ENCODE measurements at places on chromosomes 5 and 9.

DNA sequence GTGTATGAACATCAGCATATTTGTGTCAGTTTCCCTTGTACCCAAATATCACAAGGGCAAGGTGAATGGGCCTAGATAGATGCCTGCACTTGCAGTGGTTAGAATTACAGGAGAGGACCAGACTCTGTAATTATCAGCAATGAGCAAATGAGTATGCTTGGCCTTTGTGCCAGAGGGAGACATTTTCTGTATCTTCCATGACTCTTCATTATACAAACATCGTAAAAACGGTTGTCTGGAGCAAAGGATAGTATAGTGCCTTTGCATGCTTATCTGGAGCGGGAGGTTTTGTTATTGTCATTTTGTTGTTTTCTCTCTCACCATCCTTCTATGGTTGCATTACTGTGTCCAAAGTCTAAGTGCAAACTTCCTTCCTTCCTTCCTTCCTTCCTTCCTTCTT is 1568.5 kb upstream of the NUDT12 start:
- no peak for DNase-seq

DNA sequence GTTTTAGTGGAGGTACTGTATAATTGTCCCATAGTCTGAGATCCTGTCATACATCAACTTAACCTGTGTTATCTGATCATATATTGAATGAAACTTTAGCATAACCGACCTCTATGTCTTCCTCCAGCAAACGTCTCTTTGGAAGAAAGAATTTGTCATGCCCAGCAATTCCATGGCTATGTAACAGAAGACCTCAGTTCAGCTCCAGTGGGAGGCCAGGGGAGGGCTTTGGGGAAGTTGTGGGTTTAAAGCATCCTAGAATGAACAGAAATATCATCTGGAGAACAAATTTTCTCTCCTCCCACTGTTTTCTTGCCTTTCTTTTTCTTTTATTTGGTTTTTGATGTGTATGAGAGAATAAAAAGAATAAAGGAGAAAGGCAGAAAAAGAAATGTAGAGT is 164.5 kb downstream of the GAS1 start:
- no peak for DNase-seq

DNA sequence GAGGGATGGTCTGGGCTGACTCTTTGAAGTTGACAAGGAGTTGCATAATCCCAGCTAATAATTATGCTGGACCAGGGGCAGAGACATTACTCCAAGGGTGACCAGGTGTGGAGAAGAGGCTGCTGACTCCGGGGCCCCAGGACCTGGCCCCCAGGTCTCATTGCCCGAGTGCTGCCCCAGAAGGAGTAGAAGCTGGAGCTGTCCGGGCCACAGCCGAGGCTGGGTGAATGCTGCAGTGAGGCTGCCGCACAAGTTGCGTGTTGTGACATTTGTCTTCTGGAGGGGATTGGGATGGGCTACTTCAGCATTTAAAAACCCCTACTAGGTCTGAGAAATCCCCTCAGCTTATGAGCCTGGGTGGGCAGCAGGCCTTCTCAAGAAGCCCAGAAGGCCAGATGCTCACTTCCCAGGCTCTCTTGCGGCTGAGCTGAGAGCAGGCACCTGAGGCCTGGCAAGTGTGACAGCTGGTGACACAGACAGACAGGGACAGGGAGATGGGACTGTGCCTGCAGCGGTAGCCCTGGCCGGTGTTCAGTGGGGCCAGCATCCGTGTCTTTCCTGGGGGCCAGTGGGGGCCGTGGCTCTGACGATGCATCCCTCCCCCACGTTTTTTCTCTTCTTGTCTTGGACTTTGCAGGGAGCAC is 122.8 kb downstream of the KCNIP1 start:
- DNase-seq, result no peak

DNA sequence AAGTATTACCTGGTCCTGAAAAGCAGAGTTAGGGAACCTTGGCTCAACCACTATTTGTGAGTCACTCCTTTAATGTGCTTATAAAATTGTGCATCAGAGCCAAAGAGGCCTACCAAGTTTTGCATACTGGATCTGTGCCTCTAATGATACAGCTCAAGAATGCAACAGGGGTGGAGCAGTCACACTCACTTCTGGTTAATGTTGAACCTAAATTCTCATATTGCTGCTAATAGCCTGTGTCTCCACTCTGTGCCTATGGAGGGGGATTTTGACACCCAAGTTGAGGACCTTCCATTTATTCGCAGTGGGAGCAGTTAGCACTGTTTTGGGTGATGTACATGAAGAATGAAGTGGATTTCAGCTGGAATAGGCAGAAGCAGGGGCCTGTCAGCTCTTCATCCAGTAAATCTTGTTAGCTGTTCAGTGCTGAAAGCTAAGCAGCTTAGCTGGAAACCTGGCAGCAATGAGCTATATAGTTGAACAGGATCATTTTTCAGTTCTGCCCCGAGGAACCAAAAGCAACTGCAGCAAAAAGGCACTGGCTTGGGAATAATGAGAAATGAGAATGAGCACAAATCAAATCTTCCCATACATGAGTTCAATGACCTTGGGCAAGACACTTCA is 9.7 kb downstream of the SH3TC2 start:
- no peak for DNase-seq

DNA sequence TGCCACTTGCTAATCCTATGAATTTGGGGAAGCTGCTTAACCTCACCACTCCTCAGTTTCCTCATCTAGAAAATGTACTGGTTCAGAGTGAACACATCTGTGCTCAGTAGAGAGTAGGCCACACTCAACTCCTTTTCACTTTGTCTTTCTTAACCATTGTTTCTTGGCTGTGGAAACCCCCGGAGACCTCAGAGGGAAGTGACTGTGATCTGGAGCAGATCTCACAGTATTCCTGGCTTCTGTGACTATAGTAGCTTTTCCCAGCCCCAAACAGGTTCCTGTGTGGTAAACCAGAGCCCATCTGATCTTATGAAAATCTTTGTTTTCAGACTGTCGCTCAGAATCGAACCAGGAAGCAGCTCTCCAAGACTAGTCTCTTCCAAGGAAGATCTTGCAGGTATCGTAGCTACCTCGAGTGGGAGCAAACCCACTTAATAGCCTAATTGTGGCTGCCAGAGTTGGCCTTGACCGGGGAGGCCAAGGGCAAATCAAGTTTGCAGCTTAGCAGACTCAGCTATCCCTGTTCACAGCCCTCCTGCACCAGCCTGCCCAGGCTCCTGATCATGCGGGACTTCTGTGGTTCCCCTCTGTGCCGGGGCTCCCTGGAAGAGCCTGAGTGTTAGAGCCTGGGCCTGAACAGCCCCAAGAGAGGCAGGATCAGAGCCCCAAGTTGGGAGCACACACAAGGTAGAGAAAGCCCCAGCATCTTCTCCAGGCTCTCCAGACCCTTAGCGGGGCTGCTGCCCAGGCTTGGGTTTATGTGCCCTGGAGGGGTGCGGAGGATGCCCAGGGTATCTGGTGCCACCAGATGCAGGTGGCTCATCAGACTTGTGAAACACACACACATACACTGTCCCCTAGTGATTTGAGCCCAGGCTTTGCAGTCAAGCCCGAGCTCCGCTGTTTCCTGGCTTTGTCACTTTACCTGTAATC is 52.2 kb upstream of the ANGPTL2 start:
- DNase-seq, result no peak

- DNase-seq, result no peak
Observed at GRCh38 chr5:176866707-176867310, 32.3 kb downstream of the HK3 start.

GRCh38 chr9:136761545-136761981 is 2.8 kb downstream of the LCN15 start:
- no peak for DNase-seq

DNA sequence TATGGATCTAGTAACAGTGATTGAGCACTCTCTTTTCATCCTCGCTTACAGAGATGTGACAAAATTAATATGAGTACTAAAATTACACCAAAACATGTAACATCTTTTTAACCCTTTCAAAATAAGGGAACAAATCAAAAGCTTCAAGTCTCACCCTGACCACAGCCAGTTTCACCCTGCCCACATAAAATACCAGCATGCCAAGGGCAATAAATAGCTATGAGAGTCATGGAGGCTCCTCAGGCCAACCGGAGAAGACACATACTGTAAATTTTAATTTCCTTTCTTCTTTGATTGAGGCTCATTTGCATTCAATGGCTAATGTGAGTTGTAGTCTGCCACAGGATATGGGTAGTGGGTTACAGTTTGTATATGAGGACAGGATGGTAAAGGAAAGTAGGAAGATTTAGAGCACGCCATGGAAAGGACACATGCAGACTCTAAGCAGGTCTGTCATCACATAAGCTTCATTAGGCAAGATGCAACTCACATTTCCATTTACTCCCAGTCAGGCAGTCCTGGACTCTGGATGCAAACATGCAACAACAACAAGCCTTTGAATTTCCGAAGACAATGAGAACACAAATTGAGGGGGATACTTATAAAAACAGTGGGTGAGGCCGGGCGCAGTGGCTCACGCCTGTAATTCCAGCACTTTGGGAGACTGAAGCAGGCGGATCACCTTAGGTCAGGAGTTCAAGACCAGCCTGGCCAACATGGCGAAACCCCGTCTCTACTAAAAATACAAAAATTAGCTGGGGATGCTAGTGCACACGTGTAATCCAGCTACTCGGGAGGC is 11.3 kb downstream of the IL4 start:
- DNase-seq, result no peak

GRCh38 chr5:132746592-132746953 is 653 bp upstream of the CCNI2 start:
- no peak for DNase-seq

DNA sequence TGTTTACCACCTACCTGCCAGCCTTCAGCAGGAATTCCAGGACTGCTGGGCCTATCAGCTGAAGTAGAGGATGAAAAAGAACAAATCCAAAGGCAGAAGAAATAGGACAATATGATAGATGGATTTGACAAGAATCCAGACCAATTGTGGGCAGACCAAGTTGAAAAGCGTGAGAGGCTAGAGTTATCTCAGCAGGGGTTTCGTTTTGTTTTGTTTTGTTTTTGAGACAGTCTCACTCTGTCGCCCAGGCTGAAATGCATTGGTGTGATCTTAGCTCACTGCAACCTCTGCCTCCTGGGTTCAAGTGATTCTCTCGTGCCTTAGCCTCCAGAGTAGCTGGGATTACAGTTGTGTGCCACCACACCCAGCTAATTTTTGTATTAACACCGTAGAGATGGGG is 113.2 kb downstream of the PALM2AKAP2 start:
- no peak for DNase-seq

DNA sequence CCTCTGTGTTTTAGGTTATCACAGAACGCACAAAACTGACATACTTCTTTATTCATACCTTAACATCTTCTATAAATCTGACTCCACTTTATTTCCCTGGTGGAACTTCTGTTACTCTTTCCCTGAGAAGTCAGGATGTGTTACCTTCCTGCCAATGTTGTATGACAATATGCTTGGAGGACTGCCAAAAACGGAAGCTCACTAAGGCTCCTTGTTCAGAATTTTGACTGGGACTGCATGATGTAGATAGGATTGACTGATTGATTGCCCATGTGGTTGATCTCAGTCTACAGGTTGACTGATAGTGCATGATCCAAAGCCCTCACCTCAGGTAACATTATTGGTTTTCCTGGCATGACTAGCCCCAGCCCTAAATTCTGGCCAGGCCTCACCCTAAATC is 319.4 kb downstream of the TLR4 start:
- no peak for DNase-seq

DNA sequence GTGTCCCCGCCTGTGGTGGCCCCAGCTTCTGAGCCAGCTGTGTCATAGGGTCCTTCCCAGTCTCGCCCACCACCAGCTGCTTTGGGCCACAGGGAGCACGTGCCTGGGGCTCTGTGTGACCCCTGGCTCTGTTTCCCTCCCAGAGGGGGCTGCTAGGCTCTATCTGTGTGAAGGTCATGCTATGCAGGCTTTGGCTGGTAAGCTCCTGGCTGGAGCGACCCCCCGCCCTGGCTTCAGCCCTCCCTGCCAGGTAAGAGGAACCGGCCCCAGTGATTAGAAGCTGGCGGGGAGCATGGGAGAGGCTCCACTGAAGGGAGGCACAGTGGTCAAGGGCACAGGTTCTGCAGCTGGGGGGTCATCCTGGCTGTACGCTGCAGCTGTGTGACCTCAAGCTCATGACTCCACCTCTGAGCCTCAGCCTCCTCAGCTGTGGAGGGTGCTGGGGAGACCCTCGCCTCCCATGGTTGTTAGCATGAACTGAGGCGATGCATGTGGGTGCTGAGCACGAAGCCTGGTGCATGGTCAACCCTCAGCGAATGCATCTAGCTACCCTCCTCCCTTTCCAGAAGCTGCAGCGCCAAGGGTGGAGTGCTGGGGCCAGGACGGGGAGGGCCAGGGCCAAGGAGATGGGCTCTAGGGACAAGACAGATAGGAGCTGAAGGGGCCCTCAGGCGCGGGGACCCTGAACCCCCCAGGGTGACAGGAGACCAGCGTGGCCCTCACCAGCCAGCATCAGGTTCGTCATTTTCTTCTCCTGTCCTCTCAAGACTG is 163.8 kb upstream of the MVB12B start:
- no peak for DNase-seq

DNA sequence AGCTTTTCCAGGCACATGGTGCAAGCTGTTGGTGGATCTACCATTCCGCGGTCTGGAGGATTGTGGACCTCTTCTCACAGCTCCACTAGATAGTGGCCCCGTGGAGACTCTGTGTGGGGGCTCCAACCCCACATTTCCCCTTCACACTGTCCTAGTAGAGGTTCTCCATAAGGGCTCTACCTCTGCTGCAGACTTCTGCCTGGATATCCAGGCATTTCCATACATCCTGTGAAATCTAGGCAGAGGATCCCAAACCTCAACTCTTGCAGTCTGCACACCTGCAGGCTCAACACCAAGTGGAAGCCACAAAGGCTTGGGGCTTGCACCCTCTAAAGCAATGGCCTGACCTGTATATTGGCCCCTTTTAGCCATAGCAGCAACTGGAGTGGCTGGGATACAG is 283.4 kb upstream of the KLF4 start:
- no peak for DNase-seq

- DNase-seq, result no peak
Observed at GRCh38 chr9:70525519-70525918, 111.1 kb upstream of the KLF9 start.

GRCh38 chr5:95759634-95760033 is 28.5 kb downstream of the RHOBTB3 start:
- DNase-seq, result no peak

GRCh38 chr5:174850565-174851169 is 126.3 kb downstream of the MSX2 start:
- DNase-seq, result no peak

DNA sequence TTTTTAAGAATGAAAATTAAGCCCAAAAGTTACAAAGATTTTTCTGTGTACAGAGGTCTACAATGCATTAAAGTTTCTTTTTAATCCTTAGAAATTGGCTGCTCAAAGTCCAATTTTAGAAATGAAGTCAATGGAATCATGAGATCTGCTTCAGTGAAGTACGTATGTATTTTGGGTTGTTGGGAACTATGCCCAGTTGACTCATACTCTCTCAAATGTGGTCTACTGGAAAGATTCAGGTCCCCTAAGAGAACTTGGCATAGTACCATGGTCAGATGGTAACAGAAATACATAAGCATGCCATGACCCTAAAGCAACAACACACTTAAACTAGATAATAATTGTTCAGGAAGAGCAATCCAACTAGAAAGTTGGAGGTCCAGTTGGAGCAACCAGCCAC is 23.0 kb downstream of the FBLL1 start:
- DNase-seq, result no peak

GRCh38 chr5:21642312-21642711 is 1210.8 kb downstream of the CDH12 start:
- no peak for DNase-seq

Measured in GOT3 (cell line).